ENCODE measurements at places on chromosomes 12 and 14.

DNA sequence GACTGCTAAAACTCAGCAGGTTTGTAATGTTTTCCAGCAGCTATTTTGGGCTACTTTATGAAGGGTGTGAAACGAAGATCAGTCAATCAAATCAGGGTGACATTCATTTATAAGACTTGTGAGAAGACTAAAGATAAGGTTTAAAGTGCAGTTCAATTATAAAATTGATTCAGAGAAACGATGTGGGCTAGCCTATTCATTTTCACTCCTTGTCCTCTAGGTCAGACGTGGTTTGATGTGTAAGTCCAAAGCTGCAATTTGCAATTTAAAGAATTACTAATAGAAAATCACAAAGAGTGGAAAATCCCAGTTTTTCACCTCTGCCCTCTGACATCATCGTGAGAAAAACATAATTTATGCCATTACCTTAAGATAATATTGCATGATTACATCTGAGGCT lies 243.5 kb upstream of the NOVA1 start:
- no peak for DNase-seq

DNA sequence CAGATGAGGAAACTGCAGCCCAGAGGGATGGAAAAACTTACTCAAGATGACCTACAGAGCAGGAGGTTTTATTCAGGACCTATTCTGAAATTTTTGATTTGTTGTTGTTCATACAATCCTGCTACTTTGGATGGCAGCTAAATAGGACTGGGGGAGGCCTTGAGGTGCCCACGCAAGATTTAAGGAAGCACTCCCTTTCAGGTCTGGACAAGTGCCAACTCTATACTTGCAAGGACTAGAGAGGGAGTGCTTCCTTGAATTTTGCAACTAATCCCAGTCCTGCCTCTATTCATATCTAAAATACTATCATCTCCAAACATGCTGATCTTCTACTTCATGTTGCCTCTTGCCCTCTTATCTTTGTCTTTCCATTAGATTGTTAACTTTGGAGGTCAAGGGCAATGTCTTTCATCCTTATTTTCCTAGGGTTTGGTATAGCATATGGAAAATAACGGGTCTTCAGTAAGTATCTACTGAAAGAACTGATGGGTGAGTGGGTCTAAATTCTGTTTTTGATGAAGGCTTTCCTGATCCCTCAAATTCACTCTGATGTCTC lies 28.6 kb upstream of the PPM1H start:
- DNase-seq, result no peak

DNA sequence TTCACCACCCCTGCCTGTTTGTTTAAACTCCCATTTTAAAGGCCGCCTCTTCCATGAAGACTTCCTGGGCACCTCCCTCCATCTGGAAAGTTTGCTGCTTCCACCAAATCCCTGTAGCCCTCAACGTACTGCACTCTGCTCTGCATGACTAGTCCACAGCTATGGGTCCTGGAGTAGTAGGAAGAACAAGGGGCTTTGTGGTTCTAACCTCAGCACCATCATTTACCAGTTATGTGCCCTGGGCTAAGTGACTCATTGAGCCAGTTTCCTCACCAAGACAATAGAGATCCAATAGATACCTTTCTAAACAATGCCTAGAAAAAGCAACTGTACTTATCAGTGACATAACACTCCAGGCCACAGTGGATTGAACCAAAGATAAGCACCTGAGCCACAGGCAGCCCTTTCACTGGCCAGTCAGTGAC lies 8.5 kb upstream of the LTBP2 start:
- peak; percentile 63 for DNase-seq

GRCh38 chr14:75389679-75390078 lies 38.1 kb upstream of the JDP2 start:
- no peak for DNase-seq

GRCh38 chr12:103626498-103626897 lies 39.4 kb downstream of the STAB2 start:
- DNase-seq, result no peak

GRCh38 chr12:81021834-81022233 lies 56.0 kb upstream of the ACSS3 start:
- DNase-seq, result no peak

DNA sequence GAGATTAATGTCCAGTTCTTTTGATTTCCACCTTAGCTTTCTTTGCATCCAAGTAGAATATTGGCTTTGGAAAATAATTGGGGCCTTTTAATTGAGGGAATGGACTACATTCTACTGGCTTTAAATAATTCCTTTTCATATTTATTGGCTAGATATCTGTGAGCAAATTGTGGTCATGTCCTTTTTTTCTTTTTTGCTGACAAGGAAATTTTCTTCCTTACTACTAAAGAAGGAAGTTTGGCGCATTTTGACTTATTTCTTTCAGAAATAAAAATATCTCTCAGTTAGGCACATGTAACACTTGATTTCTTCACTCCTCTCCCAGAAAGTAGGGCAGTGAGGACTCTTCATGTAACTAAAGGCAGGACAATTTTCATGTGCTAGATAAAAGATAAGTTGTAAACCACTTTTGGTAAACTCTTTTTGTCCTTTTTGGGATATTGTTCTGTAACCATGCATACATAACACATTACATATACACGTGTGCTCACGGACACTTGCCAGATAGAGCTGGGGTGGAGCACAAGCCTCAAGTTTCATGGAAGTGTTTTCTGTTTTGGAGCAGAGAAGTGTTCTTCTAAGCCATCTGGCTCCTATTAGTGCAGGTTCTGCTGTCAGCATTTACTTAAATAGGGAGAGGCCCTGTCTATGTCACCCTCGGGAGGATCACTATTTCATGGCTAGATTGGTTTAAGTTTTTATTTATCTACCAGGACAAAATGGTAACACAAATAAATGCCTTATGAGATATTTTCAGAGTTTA lies 85.1 kb upstream of the LRIG3 start:
- no peak for DNase-seq

DNA sequence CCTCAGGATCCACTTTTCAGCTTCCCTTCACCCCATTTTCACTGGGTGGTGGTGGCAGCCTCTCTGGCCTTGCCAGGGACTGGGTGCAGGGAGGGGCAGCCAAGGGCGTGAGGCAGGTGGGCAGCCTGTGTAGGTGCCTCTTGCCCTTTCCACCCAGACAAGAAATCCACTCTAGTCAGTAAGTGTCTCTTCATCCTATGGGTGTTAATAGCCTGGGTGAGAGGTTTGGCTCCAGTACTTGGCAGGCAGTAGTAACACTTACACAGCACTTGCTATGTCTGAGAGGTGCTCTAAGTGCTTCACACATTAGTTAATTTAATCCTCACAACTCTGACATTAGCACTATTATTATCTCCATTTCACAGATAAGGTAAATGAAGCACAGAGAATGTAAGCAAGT lies 171.9 kb downstream of the EMP1 start:
- DNase-seq, result no peak

All from activated CD8-positive, alpha-beta memory T cell treated with anti-CD3 and anti-CD28 coated beads, Interleukin-2, amount 50 U/mL, for 48 hours (primary cell).